ENCODE measurements at places on chromosomes 6 and 20.

DNA sequence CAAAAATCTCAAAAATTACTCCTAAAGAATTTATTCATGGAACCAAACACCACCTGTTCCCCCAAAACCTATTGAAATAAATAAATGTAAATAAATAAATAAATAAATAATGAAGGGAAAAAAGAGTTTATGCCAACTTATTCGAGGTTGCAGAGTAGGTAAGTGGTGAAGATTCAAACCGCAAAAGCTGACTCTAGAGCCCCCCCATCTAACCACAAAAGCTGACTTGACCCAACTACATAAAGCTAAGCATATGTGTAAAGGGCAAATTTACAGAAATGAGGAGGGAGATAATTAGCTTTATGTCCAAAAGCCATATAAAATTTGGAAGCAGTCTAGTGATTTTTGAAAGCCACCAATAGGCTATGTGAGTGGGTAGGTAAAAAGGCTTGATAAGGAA lies 486.9 kb downstream of the PKHD1 start:
- DNase-seq = no peak

GRCh38 chr6:154649721-154650120 lies 83.5 kb upstream of the SCAF8 start:
- DNase-seq = no peak

DNA sequence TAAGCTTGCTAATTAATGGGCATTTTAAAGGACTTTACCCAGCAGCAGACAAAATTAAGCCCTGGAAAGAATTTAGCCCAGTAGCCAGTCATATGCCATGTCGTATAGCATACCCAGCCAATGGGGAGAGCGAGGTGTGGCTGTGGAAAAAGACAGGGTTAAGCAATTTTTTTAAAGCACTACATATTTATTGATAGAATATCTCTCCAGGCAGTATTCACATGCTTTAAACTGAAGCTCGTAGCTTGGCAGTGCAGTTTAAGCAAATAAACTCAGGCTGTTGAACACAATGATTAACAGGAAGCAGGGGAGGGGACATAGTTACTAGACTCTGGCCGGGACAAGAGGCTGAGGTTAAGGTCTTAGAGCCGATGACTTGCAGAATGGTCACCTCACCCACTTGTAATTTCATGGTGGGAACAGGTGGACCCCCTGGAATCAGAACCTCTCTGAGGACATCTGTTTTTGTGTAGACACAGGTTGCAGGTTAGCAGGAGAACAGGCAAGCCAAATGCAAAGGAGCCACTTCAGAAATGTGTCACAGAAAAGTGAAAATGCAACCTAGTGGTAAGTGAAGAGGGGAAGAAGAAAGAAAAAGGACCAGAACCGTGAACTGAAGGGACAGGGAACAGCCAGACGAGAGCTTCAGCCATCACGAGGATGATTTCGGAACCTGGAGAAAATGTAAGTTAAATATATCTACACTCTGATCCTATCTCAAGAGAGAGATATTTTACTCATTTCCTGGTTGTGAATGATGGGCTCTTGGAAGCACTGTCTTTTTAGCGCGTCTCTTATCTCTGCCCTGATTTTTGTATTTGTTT lies 7.2 kb downstream of the GCNT2 start:
- no peak for DNase-seq

DNA sequence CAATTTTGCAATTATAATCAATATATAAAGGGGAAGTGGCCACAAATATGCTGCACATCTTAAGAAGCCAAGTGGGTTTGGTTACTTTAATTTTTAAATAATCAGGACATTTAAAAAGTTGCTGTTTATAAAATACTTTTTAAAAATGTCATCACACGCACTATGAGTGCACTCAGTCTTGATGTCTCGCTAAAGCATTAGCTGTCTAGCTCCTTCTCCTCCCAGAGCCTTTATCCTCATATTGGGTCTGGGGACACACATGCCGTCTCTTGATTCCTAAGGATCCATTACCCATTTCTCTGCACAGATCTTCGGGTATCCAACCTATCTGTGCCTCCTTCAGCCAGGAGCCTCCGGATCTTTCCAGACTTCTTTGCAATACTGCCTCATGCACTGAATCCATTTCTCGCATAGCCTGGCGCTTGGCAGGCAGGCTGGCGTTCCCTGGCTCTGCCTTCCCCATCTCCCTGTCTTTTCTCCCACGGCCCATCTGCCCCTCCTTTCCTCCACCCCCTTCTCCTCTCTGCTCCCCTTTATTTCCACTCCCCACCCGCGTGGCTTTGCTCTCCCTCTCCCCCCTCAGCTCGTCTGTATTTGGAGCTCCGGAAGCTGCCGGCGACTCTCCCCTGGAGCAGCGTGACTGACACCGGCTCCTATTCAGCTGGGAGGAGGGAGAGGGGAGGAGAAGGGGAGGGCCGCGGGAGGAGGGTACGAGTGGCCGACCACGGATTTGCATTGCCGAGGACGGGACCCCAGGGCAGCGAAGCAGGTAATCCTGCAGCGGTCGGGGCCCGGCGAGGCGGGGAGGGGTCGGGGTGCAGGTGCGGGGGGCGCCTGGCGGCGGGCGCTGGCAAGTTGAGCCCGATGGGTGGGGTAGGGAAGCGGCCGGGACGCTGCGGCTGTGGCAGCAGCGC lies at the start of gene CAP2:
CAP2 (plus strand) TSS at position 618 of the 914 bp plus-strand sequence. CDS start 27,961 bp downstream, outside the sequence.
- peak; percentile 75 for DNase-seq

GRCh38 chr6:170461556-170462365 lies 91.3 kb downstream of the PSMB1 start:
- DNase-seq = no peak

- DNase-seq = no peak
Measured at GRCh38 chr6:80872951-80873308, 766.5 kb downstream of the BCKDHB start.

GRCh38 chr6:131947986-131948661 lies 3.0 kb downstream of the CCN2 start:
- no peak for DNase-seq

DNA sequence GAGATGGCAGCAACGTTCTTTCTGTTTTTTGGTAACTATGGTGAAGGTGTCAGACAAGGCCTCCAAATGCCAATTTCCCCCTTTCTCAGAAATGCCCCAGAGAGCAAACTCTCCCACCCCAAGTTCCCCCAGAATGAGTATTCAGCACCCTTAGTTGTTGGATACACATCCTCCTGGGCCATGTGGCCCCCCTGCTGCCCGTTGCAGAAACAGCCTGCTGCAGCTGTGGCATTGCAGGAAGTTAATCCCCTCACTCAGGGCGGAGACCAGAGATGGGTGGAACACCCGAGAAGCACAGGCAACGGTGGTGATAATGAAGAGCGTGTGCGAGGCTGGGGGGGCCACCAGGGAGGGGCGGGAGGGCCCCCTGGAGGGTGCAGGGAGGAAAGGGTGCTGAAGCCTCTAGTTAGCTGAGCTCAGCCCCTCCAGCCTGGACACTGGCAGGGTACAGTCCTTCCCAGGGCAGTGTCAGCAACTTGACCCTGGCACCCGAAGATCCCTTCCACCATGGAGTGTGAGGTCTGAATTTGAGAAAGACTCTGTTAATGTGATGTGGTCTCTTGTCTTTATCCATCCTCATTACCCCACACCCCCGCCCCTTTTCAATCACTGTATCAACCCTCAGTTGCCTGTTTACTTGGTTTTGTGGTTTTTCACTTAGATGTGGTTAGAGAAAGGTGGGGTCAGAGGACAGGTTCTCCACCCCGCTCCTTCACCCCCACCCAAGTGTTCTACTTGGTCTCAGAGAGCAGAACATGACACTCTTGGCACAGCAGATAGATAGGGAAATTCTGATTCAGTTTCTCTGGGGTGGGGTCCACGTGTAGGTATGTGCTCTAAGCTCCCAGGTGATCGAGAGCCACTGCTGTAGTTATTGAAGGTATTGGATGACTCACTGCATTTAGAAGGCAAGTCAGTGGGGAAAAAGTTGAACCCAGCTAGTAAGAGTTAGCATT lies 208.8 kb upstream of the SUPT3H start:
- no peak for DNase-seq

GRCh38 chr6:150211700-150212511 lies 69.1 kb downstream of the PPP1R14C start:
- no peak for DNase-seq

- DNase-seq = no peak
Measured at GRCh38 chr6:1652842-1653241, 43.1 kb downstream of the FOXC1 start.

GRCh38 chr6:11197175-11197536 lies 35.3 kb downstream of the NEDD9 start:
- no peak for DNase-seq

DNA sequence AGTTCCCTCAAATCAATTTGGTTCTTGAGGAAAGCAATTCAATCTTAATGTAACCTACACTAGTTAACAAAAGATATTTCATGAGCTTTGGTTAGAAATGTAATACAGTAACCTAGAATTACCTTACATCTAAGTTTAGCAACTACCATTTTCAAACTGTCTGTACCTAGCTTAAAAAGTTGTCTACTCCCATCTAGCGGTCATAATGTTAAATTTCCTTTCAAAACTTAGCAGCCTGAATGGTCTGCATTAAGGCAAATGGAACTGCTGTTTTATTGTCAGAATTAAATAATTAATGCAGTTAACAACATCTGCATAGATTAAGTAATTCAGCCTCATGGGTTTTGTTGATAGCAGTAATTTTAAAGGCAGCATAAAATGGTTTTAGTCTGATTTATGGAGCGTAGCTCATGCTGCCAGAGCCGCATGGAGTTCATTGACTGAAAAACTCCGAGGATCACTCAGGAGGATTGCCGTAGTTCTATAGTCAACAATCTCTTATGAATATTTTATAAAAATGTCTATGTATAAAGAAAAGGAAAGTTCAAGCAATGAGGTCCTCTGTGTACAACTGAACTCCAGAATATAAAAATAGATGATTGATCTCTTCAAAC lies 485.4 kb upstream of the MANEA start:
- no peak for DNase-seq

DNA sequence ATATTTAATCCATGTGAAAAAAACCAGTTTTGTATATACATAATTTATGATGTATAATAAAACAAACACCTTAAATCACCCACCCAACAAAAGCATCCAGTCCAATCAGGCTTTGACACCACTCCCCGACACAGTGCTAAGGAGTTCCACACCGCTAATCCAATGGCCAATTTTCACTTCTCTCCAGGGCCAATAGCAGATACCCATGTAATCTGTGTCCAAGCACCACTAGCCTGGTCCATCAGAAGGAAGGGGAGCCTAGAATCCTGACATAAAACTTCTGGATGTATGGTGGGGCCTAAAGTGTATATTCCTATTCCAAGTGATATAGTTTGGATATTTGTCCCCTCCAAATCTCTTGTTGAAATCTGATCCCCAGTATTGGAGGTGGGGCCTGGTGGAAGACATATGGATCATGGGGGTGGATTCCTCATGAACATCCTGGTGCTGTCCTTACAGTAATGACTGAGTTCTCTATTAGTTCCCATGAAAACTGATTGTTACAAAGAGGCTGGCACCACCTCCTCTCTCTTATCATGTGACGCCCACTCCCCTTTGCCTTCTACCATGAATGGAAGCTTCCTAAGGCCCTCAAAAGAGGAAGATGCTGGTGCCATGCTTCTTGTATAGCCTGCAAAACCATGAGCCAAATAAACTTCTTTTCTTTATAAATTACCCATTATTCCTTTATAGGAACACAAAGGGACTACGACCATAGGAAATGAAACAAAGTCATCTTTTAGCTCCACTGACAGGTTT lies 20.8 kb downstream of the RALGAPA2 start:
- no peak for DNase-seq

- DNase-seq = no peak
Measured at GRCh38 chr20:53299831-53300230, 293.8 kb downstream of the ZNF217 start.

- DNase-seq = peak; percentile 62
Measured at GRCh38 chr6:21999012-21999528, 297.8 kb downstream of the PRL start.

DNA sequence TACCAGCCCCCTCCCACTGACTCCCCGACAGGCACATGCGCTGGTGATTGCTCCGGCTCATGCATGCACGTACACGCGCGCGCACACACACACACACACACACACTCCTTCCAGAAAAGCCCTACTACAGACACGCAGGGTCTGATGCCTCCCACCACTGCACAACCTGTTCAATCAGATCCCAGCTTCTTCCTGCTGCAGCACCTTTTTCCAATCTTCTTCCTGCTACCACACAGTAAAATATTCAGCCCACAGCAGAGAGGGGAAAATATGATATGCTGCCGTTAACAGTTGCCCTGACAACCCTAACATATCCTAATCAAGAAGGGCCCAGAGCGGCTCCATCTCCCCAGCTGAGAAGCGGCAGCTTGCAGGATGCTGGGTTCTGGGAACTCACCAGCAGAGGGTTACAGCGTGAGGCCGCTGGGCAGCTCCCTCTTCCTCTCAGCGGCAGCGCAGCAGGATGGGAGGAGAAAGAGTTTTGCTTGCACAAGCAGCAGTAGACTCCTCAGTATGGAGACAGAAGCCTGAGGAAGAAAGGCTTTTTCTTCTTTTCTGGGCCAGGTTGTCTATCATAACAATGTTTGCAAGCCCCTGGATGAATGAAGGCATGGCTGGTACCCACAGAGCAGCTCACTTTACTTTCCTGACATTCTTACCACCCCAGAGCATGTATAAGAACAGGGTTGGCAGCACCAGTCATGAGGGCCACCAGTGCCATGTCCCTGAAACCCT lies 23.9 kb downstream of the MAP7 start:
- DNase-seq = peak; percentile 52

DNA sequence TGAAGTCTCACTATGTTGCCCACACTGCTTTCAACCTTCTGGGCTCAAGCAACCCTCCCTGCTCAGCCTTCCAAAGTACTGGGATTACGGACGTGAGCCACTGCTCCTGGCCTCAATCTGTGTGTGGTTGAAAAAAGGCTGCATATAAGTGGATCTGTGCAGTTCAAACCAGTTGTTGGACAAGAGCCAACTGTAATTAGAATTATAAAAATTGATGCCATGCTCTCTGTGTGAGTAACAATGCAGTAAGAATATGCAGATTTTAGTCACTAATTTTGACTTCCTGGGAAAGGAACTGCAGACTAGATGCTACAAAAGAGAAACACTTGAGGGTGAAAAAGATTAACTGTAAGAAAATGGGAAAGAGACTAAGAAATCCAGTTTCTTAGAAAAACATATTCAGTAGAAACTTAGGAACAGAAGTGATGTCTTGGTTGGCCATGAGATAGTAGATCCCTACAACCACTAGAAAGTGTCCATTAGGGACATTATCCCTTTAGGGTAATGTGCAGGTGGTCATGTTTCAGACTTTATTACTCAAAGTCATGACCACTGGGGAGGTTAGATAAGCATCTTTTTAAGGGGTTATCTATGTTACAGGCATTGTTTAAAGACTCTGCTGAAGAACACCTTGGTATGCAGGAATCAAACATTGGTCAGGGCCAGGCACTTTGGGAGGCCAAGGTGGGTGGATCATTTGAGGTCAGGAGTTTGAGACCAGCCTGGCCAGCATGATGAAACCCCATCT lies 26.3 kb downstream of the ITCH start:
- DNase-seq = no peak
